Amygdala (tissue), 56 donors: ENCODE measurements at places on chromosomes 3 and 15.
A peak's percentile ranks its signal among the peaks of the same experiment; 100 is the strongest.

- DNase-seq, result no peak
Measured at GRCh38 chr3:179450261-179450701, 989 bp downstream of the GNB4 start.

DNA sequence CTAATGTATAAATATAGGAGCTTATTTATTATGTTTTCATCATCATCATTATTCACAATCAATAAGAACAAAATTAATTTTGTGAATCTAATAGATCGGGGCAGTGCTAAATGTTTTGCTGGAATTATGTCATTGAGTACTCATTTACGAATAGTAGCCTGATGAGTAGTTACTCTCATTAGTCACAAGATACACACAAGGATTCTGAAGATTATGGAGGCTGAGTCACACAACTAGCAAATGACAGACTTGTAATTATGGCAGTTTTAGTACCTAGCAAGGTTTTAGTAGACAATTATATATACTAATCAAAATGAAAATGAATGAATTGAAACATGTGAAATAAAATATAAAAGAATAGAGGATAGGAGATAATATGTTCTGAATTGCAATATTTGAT, 954.2 kb downstream of the CADM2 start:
- DNase-seq, result no peak

DNA sequence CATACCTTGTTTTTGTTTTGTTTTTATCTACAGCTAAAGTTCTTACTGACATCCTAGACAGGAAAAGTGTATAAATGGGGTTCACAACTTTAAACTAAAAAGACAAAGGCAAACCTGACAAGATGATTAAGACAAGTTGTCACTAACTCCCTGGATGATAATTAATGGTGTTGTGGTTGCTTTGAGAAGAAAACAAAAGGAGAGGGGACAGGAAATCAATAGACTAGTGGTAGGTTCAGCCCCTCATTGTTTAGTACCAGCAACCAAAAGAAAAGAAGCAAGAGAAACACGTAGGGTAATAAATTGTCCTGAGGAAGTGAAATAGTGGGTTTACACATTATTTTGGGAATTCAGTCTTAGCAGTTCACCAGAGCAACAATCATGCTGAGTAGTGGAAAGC, 78.8 kb downstream of the BFSP2 start:
- no peak for DNase-seq

DNA sequence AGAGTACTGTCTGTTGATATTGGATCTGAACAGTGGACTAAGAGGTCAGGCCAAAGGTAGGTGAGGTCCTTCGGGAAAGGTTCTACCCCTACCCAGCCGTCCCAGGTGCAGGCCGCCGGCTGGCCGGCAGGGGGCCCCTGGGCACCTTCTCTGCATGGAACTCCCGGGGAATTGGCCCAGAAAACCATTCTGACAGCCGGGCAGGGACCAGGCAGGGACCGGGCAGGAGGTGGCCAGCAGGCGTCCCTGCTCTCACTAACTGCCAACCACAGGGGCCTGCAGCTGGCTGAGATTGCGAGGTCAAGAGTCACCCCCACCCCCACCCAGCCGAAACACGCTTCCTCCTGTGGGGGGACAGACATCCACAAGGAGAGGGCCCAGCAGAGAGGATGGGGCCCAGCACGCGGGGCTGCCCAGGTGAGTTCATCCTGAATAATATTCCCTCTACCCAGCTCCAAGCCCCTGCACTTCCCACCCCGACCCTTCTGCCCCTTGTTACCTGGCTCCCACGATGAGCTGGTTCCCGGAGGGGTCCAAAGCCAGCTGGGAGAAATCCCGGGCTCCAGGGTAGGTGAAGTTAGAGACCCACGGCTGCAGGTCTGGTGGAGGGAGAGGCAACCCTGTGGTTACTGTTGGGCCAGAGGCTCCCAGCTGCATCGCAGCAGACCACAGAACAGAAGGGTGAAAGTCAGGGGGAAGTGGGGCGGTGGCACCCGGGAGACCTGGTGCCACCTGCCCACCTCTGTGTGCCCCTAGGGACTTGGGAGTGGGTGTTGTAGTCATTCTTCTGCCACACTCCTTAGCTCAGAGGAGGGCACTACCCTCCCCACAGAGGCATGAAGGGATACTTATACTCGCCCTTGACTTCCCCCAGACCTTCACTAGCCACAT, 84.4 kb downstream of the SEMA5B start:
- peak; percentile 41 for DNase-seq

DNA sequence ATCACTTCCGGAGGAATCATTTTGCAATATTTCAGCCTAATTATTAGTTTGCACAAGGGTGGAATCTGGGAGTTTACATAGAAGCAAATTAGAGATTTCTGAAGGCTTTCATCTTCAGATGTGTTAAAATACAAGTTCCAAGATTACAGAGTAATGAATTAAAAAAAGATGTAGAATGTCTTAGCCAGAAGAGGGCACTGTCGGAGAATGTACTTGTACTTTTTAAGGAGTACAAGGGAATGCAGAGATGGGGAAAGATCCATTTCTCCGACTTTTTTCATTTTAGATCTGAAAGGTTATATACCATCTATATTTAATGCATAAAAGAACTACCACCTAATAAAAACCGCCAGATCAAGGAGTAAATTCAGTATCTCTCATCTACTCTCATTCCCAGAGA, 43.1 kb upstream of the WDR5B start:
- no peak for DNase-seq

DNA sequence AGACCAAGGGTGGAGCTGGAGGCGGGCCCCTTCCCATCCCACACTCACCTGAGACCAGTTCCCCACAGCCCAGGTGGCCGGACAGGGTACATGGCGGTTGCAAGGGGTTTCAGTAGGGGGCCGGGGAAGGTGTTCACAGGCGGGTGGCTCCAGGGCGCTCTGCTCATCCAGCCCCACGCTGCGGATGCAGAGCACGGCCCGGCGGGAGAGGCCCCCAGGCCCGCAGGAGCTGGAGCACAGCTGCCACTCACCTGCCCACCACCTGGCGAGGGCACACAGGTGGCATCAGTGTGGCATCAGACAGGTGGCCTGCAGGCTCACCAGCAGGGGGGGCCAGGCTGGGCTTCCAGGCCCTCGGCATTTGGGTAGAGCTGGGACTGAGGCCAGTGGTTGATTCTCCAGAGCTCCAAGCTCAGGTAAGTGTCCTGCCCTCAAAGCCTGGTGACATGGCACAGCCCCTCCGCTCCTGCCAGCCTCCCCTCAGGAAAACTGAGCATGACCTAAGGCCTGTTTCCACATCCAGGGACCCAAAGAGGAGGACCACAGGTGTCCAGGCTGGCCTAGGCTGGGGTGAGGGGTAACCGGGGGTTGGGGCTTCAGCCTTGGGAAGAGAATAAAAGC, 43.8 kb downstream of the ADAMTS7 start:
- DNase-seq, result no peak

GRCh38 chr15:98438326-98438725, 210.0 kb upstream of the IGF1R start:
- DNase-seq, result no peak

DNA sequence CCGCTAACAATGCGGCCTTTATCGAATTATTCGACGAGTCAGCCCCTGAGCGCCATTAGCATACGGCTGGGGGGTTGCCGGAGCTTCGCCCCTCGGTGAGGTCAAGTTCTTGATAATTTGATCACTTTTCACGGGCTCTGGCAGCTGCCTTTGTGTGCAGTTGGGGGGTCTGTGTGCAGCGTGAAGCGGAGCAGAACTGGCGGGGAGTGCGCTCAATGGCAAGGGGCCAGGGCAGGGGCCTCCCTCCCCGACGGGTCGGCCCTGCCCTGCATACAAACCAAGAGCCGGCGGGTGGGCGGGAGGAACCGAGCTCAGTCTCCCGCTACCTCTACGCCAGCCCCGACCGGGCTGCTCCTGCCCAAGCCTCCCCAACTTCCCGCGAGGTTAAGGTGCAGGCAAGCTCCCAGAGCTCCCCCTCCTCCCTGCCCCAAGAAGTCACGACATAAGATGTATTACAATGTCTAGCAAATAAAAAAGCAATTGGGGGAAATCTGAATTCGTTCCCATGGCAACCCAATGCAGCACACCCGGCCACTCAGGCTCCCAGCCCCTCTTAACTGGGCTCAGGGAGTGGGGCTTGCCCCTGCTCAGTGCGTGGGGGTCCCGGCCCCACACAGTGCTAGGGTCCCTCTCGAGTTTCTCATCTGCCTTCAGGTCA, 34.1 kb upstream of the POLG start:
- DNase-seq, result no peak

DNA sequence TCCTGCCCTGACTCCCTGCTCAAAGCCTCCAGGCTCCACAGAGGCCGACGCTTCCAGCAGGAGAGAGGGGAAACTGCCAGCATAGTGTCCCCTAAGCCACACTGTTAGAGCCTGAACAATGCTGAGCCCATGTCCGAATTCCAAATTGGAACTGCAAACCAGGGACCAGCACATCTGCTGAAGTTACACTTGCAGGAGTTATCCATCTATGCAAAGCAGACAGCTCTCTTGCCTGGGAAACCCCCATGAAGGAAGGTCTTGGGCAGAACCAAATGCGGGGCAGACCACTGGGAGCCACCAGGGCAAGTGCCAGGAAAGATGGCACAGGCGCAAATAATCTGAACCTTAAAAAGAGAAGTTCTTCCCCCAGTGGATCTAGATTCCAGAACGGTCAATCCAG, 625 bp downstream of the LRRC15 start:
- DNase-seq, result no peak

GRCh38 chr3:133328373-133328772, 71.5 kb upstream of the BFSP2 start:
- DNase-seq, result no peak

- no peak for DNase-seq
Measured at GRCh38 chr3:171753025-171753472, 57.2 kb downstream of the PLD1 start.

DNA sequence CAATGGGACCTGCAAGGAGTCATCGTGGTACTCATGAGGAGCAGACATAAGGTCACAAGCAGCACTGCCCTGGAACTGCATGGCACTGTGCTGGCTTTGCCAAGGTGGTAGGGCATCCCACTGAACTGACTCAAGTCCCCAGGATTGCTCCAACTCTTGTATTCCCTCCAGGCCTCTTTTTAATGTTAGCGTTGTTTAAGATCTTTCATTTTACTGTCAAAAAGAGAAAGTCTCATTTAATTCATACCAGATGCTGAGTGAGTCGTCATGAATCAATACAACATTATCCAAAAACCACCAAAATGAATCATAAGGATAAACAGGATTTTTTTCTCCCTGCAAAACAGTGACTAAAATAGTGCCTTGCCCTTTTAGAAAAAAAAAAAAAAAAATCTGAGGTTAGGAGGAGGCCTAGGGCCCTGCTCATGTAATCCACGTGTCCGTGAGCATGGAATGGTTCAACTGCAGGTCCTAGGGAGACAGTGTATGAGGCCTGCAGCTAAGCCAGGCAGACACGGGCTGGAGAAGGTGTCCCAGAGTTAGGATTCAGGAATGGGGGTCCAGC, 36.7 kb upstream of the BLM start:
- DNase-seq, result no peak

DNA sequence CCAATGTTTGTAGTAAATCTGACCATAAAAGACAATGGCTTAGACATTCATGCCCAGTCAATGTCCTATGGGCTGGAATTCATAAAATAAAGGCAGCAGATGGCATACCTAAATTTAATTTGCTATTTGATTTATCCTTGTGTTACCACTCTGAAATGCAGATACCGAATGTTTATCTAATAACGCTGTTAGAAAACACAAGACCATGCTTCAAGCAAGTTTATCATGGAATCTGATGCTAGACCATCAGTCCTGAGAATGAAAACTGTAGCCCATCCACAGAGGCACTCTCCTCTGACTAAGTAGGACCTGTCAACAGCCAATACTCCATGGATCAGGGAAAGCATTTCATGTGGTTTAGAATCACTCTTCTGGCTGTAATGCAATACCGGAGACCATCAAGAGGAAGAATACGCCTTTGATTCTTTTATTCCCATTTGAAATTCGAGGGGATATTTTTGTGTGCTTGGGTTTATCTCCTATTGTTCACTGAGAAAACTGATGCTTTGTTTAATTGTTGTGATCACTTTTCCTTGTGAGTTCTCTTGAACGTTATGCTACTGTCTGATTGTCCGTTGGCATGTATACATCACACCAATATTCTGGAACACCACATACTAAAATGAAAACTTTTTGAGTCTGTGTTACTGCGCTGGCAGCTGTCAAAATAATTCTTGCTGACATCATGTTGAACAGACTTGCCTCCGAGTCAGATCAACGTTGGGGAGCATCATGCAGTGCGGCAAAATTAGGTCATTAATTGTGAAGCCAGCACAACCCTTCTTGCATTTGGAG, 12.1 kb upstream of the CPB1 start:
- no peak for DNase-seq

DNA sequence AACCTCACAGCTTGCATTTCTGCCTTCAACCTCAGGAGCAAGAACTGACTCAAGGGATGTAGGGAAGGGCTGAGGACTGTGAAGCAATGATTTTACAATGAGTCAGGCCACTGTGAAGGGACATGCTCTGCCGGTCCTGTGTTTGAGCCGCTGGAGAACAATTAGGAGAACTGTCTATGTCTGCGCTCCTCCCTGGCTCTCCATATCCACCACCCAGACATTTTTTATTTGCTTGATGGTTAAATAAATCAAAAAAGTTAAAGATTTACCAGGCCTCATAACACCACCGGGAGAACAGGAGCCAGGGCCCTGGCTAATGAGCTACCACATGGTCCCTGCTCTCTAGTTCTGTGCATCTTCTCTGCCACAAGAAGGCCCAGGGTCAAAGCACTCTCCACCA, 29.6 kb downstream of the SEC61A1 start:
- no peak for DNase-seq

GRCh38 chr3:154931484-154931883, 148.6 kb upstream of the MME start:
- no peak for DNase-seq
